GM12878 (cell line): ENCODE measurements at places on chromosomes 1 and 21. TPM values are rescaled to one million over a fixed set of nuclear protein-coding genes. Genes with fewer than 3 reads are reported as not detected.

The TIAM1 gene
- total RNA-seq: 1.6 and 2.1 TPM in 2 replicates

The RAVER2 gene
- total RNA-seq: 0.27 and 0.59 TPM in 2 replicates

DNA sequence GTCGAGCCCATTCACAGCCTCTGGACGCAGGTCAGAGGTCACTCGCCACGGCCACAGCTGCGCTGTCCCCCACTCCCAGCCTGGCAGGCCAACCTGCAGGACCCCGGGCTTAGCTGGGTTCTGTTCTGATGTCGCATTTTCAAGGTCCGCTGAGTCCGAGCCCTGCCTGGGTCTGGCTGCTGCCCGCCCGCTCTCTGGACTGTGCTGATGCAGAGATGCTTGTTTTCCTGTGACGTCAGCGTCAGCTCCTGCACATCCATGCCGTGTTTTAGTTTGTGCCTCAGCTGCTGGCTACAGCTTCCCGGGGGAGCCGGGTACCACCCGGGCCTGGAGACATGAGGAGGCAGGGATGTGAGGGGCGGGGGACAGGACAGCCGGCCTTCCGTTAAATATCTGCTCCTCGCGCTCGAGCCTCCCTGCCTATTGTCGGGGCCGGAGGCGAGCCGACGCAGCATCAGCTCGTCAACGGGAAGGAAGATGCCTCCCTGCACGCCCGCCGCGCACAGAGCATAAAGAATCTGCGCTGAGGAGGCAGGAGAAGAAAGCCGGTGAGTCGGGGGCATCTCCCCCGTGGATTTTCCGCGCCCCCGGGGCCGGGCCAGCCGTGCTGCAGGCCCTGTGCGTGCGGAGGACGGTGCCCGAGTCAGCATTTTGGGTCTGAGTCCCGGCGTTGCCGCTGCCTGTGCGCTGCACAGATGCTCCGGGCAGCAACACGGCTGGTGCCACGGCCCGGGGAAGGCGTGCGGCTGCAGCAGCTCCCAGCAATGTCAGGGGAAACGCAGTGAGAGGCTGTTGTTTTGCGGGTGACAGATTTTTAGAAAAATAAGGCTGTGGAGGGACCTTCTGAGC lies 23.4 kb downstream of the PRKCZ start:
- no peak for DNase-seq

GRCh38 chr1:182198006-182198605 lies 136.6 kb upstream of the ZNF648 start:
- no peak for DNase-seq

DNA sequence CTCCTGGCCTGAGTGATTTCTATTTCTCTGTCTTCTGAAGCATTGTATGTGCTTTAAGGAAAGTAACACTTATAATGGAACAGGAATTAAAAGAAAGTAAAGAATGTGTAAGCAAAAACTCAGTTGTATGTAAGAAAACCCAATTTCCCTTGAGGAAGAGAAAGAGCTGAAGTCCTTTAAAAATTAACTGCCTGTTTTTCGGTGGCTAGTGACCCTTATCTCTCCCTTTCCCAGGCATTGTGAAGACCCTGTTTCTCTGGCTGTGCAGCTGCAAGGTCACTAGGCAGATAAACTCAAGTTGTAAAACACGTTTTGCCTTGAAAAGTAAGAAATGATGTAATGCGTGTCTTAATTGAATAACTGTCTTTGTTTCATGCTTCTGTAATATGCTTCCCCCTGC lies 8.5 kb downstream of the MYOM3 start:
- no peak for DNase-seq

- no peak for DNase-seq
Observed at GRCh38 chr1:63319046-63320021, 3.0 kb upstream of the FOXD3 start.

DNA sequence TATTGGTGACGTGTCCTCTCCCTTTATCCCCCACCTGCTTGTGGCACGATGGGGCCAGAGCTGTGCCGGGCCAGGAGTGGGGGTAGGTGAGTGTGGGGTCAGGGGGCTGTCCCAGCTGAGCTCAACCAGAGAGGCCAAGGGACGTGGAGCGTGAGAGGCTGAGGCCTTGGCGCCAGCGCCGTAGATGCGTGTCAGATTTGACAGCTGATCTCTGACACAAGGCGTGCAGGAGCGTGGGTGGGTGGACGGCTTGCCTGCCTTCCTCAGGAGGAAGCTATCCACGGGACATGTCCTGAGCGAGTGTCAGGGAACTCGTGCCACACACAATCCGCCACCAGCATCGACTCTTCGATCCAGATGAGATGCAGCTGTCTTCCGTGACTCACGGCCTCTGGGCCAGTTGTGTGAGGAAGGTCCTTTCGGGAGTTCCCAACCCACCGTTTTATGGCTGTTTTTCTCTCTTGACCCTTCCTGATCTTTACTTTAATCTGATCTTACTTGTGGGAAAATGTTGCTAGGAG lies 56.7 kb downstream of the SPSB1 start:
- no peak for DNase-seq

DNA sequence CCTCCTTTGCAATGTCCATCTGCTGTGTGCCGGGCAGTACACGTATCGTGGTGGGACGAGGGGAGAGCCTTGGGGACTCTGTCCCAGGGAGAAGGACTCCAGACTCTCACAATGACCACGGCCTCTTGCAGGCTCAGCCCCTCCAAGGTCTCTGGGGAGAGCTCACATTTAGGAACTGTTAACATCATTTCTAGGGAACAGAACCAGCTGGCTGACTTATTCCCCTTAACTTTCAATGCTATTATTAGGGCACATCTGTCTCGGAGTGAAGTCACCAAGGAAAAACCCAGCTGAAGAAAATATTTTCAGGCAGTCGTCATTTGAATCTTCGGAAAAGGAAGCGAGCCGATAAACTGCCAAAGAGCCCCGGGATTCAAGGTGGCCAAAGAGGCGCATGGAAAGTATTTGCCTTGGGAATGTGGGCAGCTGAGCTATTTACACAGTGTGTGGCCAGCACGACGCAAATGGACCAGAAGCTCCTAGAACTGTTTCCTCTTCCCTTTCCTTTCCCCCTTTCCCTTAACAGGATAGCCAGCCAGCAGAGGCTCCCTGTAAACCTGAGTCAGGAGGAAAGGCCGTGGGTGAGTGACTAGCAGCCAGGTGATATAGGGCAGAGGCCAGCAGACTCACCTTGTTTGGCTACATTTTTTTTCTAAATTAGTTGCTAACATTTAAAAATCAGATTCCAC lies 74.5 kb downstream of the ITPKB start:
- DNase-seq: no peak
